ENCODE measurements at places on chromosomes 2 and 18.

GRCh38 chr2:151673016-151673415 is 61.3 kb downstream of the NEB start:
- DNase-seq = no peak

- no peak for DNase-seq
Observed at GRCh38 chr2:161158882-161159281, 1.3 kb upstream of the TANK start.

DNA sequence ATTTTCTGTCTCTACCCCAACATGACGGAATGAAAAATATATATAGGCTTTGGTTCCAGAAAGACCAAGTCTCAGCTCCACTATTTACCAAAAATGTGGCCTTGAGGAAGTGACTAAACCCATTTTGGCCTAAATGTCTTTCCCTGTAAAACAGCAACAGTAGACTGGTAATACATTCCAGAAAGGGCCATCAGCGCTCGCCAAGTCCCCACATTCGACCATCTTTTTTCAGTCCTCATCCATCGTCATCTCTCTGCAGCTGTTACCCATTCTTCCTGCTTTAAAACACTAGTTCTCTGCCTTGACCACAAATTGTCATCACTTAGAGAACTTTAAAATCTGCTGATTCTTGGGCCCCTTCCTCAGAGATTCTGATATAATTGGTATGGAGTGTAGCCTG is 183.8 kb upstream of the CTAGE1 start:
- no peak for DNase-seq

- no peak for DNase-seq
Observed at GRCh38 chr18:11516751-11517503, 92.5 kb upstream of the SLC35G4 start.

GRCh38 chr2:209840434-209840833 is 68.8 kb downstream of the UNC80 start:
- DNase-seq = no peak

DNA sequence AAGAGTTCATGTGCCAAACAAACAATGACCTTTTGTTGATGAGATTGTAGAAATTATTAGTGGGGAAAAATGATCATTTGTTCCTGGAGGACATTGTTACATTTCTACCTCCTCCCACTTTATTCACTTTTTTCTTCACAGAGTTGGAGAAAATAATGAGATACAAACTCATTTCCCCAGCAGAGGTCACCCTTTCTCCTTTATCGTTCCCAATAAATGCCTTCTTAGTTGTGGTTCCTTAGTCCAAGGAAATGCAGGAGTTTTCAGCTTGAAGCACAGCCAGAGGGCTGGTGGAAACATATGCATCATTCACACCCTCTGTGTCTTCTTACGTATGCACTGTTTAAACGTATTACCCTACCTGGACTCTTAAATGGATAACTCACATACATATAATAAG is 108.8 kb downstream of the SLC4A3 start:
- peak; percentile 18 for DNase-seq

DNA sequence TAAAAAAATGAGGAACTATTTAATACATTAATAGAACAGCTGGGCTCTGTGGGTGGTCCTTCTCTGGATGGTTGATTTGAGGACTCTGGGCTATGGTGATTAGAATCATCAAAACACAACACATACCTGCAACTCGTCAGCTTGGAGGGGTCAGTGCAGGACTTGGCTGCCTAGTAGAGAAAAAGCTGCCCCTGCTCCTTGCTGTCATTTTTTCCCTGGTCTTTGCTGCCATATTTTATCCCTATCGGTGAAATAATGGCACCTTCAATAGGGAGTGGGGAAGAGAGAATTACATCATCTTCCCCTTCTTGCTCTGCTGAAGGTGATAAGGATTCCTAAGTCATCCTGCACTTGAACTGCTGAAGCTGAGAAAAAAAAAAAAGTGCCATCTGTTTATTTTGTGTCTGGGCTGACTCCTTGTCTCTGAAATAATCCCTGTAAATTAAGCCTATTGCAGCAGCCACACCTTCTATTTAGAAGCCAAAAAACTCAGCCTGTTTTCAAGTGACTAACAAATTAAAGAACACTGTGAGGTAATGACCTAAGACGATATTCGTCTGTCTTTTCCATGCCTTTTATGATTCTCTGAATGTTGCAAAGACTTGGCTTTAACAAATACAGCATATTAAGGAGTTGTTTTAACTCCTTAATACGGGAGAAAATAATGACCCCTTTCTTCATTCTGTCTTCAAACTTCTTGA is 89.3 kb downstream of the ACVR1 start:
- no peak for DNase-seq

DNA sequence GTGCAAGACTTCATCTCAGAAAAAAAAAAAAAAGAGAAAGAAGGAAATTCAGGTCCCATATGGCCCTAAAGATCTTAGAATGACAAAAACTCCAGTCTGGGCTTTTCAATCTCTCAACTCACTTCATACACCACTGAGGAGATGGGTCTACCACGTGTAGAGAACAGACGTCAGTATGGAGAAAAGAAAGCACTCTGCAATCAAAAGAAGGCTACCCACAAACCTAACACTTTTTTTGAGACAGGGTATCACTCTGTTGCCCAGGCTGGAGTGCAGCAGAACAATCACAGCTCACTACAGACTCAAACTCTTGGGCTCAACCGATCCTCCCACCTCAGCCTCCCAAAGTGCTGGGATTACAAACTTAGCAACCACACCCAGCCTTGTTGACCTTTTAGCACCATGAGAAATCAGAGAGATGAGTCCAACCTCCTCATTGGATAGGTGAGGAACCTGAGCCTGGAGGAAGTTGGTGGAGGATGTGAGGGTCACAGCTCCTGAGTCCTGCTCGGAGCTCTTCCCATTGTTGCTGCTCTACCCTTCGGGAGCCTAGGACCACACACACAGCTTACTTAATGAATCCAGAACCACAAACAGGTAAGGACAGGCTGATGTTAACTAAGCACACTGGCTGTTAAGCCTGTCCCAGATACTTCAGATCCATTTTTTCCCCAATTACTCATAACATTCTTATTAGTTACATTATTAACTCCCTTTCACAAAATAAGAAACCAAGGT is 23.7 kb downstream of the TBC1D8 start:
- no peak for DNase-seq

DNA sequence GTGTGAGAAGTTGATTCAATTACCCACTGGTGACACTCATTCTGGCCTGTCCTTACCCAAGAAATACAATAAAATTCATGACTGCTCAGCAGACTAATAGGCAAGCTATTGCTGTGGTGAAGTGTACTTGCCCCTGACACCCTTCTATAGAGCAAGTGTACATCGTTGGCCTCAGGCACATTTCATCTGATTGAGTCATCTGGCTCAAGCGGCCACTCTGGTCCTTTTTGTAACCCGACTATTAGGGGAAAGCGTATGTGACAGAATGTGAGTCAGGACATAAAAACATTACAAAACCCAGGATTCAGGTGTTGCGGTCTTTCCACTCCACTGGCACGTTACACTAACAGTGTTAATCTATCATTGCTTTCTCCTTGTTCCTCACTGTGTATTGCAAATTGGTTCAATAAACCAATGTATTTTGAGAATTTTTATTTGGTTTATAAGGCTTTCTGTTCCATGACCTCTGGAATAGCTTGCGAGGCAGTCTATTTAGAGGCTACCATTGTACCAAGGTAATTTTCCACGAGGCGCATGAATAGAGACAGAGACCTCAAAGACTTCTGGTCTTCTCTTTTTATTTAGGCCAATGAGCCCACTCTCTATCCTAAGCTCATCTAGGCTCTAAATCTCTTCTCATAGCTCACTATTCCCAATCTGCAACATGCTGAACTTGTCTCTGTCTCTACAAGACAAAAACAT is 10.2 kb upstream of the TTC32 start:
- DNase-seq = no peak

GRCh38 chr2:6493266-6493665 is 372.4 kb downstream of the CMPK2 start:
- DNase-seq = no peak

DNA sequence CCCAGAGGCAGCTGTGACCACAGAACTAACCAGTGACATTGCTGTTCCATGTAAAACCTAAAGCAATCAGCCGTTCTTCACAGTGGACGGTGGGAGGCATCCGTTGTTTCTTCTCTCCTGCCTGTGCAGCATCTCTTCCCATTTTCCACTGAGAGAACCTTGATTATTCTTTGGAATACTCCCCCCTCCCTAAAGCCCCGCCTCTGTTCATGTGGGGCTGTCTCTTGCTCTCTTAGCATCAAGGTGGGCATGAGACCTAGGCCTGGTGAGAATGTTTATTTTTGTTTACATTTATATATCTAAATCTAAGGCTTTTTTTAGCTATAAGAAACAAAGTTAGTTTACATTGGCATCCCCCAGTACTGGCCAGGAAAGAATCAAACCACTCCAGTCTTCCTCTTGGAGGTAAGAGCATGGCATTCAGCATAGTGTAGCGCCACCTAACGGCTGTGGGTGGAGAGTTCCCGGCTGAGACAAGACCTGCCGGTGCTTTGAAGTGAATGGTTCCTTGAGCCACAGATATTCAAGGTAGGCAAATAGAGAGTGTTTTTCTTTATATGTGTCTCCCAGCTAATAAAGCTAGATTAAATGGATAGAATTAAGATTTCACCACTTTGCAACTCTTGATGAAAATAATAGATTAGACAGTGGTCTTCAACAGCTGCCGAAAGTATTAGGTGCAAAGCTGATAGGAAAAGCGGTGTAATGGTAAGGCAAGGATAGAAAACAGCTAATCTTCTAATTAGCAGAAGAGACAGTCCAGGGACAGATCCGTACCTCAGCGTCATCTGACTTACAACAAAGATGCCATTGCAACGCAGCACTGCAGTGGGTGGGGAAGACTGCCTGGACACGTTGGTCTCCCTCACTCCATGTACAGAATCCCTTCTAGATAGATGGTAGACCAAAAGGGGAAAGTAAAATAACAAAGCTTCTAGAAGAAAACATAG is 219.6 kb upstream of the RAB12 start:
- peak; percentile 62 for DNase-seq

Measured in NCI-H1436 (cell line).